Anterior cingulate cortex (tissue), 58 donors: ENCODE measurements at places on chromosomes 16 and 17.

DNA sequence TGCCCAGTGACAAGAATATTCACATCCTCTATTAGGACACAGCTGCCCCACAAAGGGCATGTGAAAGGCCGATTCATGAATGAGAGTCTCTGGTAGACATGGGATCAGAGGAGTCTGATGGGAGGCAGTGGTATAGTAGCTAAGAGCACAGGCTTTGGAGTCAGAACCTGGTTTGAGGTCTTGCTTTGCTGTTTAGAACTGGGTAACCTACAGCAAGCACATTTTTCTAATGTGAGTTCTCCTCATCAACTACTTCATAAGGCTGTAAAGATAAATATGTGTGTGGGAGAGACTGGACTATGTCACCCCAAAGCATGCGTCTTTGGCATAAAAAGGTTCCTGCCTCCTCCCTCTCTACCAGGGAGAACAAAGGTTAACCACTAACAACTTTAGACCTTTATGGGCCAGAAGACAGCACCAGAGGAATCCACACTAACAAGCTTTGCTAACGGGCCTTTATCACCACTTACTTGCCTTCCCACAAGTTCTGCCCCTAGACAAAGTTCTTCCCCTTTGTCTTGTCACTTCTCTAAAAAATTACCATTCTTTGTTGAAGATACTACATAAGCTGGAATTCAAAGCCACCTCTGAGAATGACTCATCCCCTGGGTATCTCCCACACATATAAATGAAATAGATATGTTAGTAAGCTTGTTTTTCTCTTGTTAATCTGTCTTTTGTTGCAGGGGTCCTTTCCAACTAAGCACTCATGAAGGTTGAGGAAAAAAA is 21.1 kb downstream of the CDR2 start:
- DNase-seq, result no peak

DNA sequence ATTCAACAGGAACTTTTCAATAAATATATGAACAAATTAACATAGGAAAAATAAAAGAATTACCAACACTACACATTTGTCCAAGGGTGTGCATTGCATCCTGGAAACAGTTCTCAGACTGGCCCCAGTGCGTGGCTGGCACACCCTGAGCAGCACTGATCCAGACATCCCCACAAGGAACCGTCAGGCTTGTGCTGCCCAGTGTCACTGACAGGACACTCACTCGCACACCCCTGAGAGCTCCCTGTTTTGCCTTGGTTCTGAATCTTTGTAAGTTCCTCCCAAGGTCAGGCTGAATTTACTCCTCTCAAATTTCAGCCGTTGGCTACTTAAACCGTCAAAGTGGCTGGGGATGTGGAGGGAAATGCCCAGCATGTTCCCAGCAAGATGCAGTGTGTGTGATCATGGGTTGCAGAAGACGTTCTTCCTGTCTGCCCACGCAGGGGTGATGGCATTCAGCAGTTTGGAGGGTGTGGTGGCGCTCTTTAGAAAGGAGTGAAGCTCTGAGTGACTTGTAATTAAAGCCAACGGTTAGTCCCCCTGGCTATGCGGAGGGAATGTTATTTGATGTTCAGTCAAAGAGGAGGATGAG is 1.7 kb downstream of the MT2A start:
- DNase-seq, result no peak

DNA sequence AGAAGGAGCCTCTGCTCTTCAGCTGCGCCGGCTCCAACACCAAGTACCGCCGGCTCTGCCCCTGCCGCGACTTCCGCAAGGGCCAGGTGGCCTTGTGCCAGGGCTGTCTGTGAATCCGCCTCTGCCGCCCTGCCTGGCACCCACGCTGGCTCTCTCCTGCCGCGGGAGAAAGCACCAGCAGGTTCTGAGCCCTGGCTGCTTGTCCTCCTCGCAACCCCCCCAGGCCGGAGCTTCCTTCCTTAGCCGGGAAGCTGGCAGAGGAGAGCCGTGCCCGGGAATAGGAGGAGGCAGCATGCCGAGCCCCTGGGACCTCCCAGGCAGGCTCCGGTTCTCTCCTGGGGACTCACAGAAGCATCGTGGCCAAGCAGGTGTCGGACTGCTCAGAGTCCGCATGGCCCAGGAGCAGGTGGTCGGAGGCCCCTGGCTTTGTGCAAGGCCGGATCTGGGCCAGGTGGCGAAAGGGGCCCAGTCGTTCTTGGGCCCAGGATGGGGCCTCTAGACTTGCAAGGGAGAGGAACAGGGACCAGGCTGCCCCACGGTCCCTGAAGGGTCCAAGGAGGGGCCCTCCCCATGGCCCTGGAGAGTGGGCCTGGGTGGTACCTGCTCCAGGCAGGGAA is 80.6 kb downstream of the MGAT5B start:
- peak; percentile 31 for DNase-seq

- no peak for DNase-seq
Measured at GRCh38 chr17:49845321-49845720, 2.5 kb downstream of the TAC4 start.

DNA sequence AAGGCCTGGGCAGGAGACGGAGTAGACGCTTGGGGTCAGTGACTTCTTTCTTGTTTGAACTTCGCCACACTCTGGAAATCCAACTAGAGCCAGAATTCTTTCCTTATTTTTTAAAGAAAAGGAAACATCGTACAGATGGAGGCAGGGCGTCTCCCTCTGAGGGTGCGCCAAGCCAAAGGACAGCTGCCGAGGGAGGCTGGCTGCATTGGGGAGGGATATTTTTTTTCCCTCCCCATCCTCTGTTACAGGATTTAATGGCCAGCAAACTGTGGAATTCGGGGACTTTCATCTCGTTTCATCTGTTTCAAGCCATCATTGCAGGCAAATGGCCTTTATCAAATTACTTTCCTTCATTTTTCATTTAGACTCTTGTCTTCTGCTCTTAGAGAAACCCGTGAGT is 15.9 kb downstream of the CDK5R1 start:
- no peak for DNase-seq

GRCh38 chr16:15509051-15509592 is 74.7 kb downstream of the BMERB1 start:
- no peak for DNase-seq

GRCh38 chr16:84795329-84796053 is 24.3 kb upstream of the CRISPLD2 start:
- DNase-seq, result no peak

DNA sequence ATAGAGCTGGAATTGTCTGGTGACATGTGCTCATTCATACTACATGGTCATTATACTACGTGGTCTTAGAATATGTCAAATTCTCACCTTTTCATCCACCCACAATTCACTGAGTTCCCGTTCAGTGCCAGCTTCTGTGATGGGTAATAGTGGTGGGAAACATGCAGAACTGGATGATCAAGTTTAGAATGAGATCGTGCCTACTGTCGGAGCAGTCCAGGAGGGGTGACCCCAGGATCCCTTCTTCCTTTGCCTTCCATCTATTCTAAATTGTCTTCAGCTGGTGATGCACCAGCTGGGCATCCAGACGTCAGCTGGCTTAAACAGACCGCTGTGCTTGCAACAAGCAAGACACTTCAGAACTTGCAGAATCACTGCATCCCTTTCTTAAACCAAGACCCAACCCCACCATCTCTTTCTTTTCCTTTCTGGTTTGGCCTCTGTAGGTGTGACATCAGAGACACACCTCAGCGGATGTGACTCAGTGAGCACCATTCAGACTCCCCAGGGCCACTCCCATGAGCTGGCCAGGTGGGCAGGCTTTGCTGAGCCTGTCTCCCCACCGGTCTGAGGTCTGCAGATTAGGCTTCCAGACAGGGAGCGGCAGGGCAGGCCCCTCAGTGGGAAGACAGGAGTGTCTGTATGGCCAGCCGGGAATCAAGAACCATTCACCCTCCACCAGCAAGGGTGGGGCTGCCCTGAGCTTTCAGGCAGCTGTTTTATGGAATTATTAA is 18.1 kb downstream of the C17orf100 start:
- DNase-seq, result no peak

DNA sequence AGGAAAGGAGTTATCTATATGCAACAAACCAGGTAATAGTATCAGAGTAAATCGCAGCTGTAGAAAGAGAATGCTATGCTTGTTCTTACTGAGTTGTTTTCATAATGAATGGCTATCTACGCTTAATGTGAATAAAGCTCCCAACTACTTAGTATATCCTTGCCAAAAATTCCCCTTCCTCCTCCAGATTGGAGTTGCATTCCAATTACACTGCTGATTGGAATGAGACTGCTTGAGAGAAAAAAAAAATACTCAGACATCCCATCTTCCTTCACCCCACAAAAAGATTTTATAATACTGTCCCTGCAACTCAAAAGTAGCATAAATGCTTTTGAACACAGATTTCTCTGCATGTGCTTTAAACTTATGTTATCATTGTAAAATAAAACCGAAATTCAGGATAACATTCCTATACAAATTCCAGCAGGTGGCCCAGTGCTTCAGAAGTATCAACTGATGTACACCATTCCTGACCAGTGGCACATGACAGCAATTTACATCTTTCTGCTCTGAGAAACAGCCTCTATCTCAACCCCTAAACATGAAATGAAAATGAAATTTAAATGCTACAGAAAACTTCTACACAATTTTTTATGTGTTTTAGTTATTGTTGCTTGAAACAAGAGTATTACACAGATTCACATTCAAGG is 47.0 kb downstream of the SMURF2 start:
- DNase-seq, result no peak

- no peak for DNase-seq
Measured at GRCh38 chr17:14203388-14203787, 33.3 kb downstream of the CDRT15 start.

GRCh38 chr16:17083628-17084027 is 387.1 kb downstream of the XYLT1 start:
- DNase-seq, result no peak

- no peak for DNase-seq
Measured at GRCh38 chr16:54286366-54287130, at the start of gene IRX3. Gene IRX3, minus strand, starts transcription at chr16:54286787. Its CDS starts 737 bp downstream, at chr16:54286050.

GRCh38 chr17:81254955-81255717 is 16.0 kb downstream of the NDUFAF8 start:
- DNase-seq, result peak; percentile 45

DNA sequence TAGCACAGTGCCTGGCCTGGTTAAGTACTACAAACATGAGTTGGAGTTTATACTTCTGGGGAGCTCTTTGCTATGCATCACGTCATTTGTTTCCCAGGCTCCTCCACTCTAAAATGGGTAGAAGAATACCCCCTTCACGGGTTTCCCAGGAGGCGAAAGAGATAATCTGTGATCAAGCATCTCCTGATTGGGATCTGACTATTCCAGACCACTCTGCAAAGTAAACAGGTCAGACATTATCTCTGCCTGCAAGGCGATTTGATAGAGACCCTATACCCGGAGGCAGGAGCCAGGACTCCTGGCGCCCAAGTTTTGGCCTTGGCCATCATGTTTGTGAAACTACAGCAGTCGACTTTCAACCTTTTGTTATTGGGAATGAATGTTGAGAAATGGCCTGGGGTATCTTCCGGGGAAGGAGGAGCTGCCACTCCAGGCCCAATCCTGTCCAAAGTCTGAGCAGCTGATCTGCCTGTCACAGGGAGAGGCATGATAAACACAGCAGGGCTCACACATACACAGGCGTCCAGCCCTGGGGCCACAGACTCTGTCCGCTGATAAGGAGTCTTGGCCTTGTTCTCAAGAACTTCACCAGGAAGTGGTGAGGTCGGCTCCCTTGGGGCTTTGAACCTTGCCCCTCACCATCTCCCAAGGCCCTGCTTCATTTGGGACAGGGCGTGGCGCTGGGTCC is 199.9 kb downstream of the MAF start:
- no peak for DNase-seq

DNA sequence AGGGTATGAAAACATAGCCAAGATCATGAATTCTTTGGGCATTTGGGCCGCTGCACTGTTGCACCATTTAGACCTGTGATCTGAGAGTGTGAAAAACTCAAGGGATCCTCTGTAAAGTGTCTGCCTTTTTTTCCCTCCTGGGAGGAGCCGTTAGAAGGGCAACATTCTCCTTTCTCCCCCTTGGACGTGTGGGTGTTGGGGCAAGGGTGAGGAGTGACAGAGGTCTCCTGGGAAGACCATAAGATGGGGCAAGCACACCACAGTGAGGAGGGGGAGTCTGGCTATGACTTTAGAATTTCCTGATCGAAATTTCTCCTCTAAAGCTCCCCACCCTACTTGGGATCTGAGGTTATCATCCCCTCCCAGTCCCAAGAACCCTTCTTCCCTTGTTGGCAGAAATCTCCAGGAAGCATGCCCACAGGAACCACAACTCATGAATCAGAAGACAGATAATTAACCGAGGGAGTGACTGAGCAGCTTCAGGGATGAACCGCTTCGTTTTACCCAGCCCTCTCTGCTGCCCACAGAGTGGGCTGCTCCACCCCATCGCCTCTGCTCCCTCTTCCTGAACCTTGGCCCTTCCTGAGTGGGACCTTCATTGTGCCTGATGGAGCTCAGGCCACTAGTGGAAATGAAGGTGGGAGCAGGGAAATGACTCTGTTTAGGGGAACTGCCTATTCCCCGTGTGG is 4.2 kb downstream of the ITGB3 start:
- DNase-seq, result no peak

- no peak for DNase-seq
Measured at GRCh38 chr16:86255966-86256365, 254.4 kb upstream of the FOXF1 start.

GRCh38 chr17:2011411-2012371 is 13.4 kb downstream of the RTN4RL1 start:
- DNase-seq, result no peak

- no peak for DNase-seq
Measured at GRCh38 chr17:27985306-27985705, 57.2 kb upstream of the NLK start.

- DNase-seq, result no peak
Measured at GRCh38 chr17:82786427-82786826, 34.6 kb downstream of the TBCD start.

- DNase-seq, result no peak
Measured at GRCh38 chr17:8439681-8440080, 4.0 kb downstream of the NDEL1 start.

- no peak for DNase-seq
Measured at GRCh38 chr17:81483085-81483861, 29.3 kb downstream of the ACTG1 start.

- no peak for DNase-seq
Measured at GRCh38 chr17:49525831-49526741, 31.0 kb downstream of the NGFR start.

DNA sequence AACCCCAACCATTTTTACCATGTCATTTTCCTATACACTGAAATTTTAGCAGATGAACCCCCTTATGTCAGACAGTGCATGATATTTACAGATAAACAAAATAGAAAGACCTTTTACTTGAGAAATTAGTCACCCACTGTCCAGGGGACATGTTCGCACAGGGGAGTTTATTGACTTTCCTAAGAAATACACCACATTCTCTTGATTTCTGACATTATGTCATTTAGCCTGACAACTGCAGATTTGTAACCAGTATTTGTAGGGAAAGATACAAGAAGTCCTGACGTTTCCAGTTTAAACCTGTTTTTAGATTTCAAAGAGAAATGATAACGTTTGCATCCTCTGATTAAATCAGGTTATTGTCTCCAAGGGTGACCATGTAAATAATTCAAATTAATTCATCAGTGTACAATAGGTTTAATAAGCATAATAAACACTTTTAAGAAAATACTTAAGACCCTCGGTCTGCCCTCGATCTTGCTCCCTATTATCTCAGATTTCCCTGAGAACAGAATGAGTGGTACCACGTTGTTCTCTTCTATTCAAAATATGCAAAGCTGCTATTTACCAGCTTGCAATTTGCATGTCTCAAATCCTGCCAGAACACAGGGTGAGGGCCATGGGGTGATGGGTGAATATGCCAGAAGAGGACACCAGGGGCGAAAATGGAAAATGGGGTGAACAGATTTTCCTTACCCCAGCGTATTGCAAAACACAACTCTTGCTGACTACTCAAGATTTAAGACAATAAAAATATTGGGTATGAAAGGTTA is 2.1 kb upstream of the LYRM9 start:
- no peak for DNase-seq

GRCh38 chr17:49195751-49196150 is 14.6 kb downstream of the GNGT2 start:
- no peak for DNase-seq
